NCI-H1092 (cell line): ENCODE measurements at places on chromosomes 2 and 18.

- no peak for DNase-seq
Observed at GRCh38 chr2:170087413-170087793, 90.5 kb upstream of the MYO3B start.

DNA sequence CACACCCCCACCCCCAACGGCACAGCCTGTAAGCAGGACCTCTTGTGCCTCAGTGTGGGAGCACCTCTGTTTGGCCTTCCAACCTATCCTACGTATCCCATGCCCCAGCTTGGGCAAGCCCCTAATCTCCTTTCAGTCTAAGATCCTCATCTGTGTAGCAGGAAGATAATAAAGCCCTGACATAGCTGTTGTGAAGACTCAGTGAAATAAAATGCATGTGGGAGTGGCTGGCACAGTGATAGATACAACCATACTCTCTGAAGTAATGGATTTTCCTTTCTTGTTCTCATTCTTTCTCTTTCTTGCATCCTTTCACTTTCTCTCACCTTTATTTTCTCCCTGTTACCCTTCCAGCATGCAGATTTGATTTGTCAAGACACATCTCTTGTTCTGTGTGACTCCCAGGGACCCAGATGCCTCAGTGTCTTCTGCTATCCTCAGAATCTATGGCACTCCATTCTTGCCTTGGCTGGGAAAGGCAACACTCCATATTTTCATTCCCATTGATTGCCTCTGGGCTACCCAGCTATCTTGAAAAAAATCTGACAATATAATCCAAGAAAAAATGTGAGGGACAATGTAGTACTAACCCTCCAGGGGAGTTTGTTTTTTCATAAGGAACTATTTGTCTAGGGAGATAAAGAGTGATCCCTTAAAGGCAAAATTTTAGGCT lies 207.2 kb upstream of the SETBP1 start:
- no peak for DNase-seq

DNA sequence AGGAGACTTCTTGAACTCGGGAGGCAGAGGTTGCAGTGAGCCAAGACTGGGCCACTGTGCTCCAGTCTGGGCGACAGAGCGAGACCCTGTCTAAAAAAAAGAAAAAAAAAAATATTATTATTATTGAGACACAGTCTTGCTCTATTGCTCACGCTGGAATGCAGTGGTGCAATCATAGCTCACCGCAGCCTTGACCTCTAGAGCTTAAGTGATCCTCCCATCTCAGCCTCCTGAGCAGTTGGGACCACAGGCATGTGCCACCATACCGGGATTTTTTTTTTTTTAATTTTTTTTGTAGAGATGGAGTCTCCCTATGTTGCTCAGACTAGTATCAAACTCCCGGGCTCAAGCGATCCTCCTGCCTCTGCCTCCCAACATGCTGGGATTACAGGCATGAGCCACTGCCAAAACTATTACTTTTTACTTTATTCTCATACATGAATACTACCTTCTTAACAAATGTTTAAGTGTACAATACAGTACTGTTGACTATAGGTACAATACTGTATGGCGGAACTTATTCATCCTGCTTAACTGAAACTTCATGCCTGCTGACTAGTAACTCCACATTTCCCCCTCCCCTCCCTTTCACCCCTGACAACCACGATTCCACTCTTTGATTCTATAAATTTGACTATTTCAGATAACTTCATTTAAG lies 15.5 kb downstream of the FBXO11 start:
- no peak for DNase-seq

GRCh38 chr2:28545590-28546200 lies 49.8 kb downstream of the PLB1 start:
- no peak for DNase-seq

DNA sequence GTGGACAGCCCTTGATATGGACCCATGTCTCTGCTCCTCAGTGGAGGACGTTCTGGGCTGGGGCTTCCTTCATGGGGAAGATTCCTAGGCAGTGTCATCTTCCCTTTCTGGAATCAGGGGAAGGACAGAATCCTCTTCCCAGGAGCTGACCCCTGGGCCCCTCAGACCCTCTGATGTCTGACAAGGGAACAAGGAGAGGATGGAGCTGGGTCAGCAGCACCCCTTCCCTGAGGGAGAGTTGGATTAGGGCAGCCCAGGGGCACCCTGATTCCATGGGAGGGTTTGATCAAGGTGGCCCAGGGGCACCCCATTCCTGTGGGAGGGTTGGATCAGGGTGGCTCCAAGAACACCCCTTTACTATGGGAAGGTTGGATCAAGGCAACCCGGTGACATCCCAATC lies 86.5 kb downstream of the ACKR3 start:
- DNase-seq = no peak

DNA sequence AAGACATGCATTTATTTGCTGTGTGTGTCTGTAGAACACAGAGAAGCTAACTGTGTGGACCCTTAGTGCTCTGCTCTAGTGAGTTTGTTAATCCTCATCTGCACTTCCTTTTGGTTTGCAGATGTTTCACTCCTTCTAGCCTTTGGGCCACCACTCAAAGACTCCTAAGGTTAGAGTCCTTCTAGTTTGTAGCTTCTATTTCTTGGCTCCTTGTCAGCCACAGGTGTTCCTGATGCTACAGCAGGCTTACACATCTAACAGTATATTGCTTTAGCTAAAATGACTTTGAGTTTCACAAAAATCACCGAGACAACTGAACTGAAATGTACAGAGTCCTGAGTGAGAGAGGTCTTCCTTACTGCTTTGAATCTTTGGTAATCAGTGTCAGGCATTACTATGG lies 551.4 kb downstream of the NRXN1 start:
- no peak for DNase-seq

- no peak for DNase-seq
Observed at GRCh38 chr2:74959106-74959751, 786 bp downstream of the POLE4 start.

DNA sequence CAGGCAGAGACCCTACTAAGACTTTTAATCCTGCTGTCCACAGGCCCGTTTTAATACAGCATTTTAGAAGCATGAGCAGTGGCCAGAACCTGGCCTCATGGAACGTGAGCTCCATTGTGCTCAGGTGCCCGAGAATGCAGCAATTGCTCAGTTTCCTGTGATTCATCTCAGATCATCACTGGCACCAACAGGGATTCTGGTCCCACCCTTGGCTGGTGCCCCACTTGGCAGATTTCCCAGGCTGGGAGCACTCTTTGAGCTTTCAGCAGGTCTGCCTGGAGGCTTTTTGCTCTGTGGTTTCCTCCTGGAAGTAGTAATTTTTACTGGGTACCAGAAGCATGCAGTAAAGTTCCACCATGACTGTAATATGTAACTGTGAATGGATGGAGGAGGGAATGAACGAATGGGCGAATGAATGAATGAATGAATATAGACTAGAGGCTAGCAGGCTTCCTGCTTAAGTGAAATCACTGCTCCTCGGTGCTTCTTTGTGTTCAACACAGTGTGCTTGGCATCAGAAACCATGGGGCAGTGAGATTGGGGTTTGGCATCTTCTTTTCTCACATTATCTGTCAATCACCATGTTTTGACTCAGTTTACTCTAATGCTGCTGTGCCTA lies 312.9 kb downstream of the PRKCE start:
- peak; percentile 65 for DNase-seq

- DNase-seq = no peak
Observed at GRCh38 chr2:230589497-230590015, 123.1 kb upstream of the CAB39 start.

DNA sequence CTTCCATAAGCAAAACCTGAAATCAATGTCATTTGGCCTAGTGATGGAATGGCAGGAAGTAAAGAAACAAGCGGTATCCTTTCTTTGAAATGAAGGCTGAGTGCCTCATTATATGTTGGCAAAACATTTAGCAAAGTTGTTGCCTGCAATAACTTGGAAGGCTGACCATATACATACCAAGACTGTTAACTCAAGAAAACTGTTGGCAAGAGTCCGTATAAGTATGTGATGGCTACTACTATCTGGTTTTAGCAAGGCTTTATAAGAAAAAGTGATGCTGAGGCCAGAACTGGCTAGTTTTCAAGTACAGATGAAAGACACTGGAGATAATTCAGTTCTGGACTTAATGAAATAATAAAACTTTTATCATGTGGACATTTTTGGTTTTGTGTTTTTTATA lies 356.2 kb downstream of the ZNF521 start:
- DNase-seq = no peak

GRCh38 chr2:73920577-73921545 lies 5.8 kb upstream of the DGUOK start:
- no peak for DNase-seq

- DNase-seq = no peak
Observed at GRCh38 chr18:51630706-51631105, 433.2 kb upstream of the MEX3C start.

DNA sequence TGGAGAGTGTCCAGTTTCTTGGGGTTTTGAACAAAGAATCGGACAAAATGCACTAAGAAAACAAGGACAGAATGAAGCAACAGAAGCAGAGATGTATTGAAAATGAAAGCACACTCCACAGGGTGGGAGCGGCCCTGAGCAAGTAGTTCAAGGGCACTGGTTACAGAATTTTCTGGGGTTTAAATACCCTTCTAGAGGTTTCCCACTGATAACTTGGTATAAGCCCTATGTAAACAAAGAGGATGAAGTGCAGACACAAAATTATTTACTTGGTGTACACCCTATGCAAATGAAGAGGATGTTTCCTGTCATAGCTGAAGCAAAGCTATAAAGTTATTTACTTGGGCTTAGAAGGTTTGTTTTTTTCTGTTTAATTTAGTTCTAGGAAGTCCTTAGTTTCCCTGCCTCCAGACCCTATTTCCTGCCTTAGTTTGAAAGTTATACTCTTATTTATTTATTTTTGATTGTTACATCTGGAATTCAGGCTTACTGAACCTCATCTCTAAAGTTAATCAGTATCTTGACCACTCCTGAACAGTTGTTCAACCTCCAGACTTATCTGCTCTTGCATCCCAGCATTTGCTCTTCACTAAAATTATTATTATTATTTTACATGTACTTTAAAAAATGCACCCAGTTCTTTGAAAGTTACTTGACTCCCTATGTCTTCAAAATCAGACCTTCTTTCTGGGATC lies 193.5 kb downstream of the SPP2 start:
- no peak for DNase-seq

DNA sequence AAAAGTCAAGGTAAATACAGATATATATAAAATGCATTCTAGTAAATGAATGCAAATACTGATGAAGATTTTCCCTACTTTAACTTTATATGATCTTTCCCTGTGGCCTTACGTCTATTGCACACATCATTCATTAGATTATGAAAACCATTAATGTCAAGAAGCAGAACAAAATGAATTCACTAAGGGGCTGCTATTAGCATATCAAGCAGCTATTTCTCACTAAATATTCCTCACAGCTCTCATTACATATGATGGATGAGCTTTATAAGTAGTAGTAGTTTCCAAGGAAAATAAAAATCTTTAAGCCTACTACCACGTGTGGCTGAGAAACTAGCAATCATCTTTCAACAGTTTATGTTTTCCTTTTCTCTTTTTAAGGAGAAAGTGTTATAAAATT lies 702.8 kb upstream of the SLC39A10 start:
- DNase-seq = no peak

GRCh38 chr18:231563-231962 lies 36.3 kb downstream of the THOC1 start:
- DNase-seq = no peak

GRCh38 chr2:29719639-29720038 lies 201.7 kb downstream of the ALK start:
- DNase-seq = no peak
